Lung (tissue), 17 donors: ENCODE measurements at places on chromosomes 1 and 21. TPM values are rescaled to one million over a fixed set of nuclear protein-coding genes. Genes with fewer than 3 reads are reported as not detected.
A peak's percentile ranks its signal among the peaks of the same experiment; 100 is the strongest.

GRCh38 chr1:232620356-232620969 is 9.5 kb downstream of the SIPA1L2 start:
- H3K27ac ChIP-seq: peak overlapping the region; percentile 74
- no peaks in the 10 kb centered on the region for H3K27me3 ChIP-seq
- no peak overlapping the region for H3K4me3 ChIP-seq
- peak; percentile 98 for DNase-seq

The PPP1R8 gene
- 32.1 TPM for total RNA-seq

The SV2A gene
- 2.3 TPM for total RNA-seq

- no peak overlapping the region for H3K4me3 ChIP-seq
- H3K4me1 ChIP-seq: no peaks in the 10 kb centered on the region
- no peaks in the 10 kb centered on the region for H3K36me3 ChIP-seq
- DNase-seq: no peak
- no peak overlapping the region for H3K27ac ChIP-seq
These were observed 248.6 kb downstream of the GREM2 start for GRCh38 chr1:240363315-240363714.

GRCh38 chr21:19461481-19462205 is 1058.1 kb upstream of the TMPRSS15 start:
- H3K36me3 ChIP-seq: no peaks in the 10 kb centered on the region
- no peak overlapping the region for H3K27ac ChIP-seq
- no peaks in the 10 kb centered on the region for H3K27me3 ChIP-seq
- no peak for DNase-seq
- H3K4me3 ChIP-seq: no peak overlapping the region

The TCEA3 gene
- 33.3 TPM for total RNA-seq
